ENCODE measurements at places on chromosomes 11 and 22.

DNA sequence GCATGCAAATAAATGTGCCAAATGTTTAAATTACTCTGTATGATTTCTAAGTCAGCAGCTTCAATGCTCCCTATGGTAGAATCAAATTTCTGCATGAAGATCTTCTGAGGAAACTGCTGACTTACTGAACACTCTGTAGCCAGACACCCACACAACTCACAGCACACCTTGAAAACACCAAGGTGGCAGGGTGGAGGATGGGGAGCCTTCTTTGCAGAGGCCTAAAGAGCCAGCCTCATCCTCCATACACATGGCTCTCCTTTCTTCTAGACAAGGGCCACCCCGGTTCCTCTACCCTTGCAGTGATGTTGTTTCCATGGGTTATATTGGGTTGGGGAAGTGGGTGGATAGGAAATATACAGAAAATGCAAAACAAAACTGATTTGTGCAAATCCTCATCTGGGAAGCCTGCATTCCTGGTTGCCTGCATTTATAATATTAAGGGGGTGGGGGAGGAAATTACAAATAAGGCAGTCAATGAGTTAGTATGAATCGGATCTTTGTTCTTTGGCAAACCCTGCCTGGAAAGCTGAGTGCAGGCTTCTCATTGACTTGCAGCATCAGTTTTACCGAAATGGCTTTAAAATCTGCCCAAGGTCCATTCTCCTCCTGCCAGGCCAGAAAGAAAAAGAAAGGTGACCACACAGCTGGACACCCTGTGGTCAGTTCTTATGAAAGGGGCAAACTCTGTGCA is 15.8 kb upstream of the ETS1 start:
- DNase-seq = no peak

DNA sequence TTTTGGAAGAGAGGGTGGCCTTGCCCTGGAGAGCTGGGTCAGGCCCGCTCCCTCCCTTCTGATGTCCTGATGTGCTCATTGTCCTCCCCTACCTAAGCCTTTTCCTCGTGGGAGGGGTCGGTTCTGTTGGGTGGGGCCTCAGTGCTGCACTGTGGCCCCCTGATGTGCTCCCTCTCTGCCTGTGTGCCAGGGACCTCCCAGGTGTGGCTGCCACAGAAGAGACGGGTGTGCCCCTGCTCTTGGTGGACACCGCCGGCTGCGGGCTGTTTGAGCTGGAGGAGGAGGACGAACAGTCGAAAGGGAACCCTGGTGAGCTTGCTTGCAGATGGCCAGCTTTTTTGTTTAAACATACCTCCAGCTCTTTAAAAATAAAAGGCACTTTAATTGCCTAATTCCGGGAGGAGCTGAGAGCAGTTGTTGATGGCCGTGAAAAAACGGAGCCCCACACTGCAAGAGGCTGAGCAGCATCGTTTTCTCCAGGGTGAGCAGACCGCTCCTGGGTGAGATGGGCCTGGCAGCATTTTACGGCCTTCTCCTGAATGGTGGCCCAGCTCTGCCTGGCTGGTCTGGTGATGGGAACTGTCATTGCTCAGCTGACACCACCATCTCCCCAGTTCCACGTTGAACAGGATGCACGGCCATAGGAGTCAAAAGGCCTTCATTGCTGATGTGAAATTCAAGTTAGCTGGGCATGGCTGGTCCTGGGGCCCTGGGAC is 30.1 kb downstream of the IGHMBP2 start:
- no peak for DNase-seq

DNA sequence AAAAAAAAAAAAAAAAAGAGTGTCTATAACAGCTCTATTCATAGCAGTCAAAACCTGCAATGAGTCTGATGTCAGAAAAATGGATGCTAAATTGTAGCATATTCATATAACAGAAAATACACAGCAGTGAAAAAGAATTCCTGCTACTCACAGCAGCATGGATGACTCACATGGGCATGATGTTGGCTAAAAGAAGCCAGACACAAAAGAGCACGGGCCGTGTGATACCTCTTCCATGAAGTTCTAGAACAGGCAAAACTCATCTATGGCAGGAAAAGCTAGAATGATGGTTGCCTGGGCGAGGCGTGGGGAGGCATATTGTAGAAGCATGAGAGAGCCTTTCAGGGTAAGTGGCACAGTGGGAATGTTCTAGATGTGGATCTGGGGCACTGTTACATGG is 18.9 kb downstream of the PLAAT3 start:
- DNase-seq = peak; percentile 52

DNA sequence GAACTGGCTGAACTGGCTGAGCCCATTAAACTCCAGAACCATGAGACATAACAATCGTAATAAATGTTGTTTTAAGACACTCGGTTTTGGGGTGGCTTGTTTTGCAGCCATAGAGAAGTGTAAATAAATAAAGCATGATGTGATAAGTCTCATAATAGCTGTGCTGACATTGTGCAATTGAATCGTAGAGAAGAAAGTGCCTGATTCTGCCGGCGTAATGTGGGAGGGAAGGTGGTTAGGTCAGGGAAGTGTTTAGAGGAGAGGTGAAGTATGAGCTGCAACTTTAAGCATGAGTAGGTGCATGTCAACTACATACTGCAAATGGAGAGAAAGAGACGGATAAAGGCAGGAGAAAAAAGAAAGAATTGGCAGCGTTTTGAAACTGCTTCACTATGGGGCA is 217.1 kb downstream of the BLID start:
- no peak for DNase-seq

GRCh38 chr22:30453731-30454510 is 17.9 kb downstream of the SEC14L3 start:
- DNase-seq = no peak

GRCh38 chr22:39960791-39961746 is 872 bp downstream of the TMA7B start:
- DNase-seq = peak; percentile 100

GRCh38 chr22:48734961-48735360 is 1092.7 kb downstream of the BRD1 start:
- no peak for DNase-seq

DNA sequence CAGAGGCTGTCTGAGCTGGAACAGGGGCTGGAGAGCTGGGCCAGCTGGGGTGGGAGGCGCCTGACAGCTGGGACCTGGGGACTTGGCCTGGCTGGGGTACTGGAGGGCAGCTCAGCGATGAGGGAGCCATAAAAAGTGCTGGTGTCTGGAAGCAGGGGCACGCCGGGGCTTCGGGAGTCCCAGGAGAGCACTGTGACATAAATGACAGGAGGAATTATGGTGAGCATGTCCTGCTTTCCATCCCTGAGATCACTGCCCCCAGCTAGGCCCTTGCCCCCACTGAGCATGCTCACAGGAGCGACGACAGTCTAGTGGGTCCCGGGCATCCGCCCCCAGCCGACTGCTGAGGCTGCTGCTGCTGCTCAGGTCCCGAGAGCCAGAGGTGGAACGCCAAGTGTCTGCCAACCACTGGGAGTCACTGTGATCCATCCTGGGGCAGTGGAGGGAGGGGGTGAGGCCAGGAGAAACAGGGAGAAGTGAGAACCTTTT is 6.2 kb downstream of the ROBO4 start:
- no peak for DNase-seq

DNA sequence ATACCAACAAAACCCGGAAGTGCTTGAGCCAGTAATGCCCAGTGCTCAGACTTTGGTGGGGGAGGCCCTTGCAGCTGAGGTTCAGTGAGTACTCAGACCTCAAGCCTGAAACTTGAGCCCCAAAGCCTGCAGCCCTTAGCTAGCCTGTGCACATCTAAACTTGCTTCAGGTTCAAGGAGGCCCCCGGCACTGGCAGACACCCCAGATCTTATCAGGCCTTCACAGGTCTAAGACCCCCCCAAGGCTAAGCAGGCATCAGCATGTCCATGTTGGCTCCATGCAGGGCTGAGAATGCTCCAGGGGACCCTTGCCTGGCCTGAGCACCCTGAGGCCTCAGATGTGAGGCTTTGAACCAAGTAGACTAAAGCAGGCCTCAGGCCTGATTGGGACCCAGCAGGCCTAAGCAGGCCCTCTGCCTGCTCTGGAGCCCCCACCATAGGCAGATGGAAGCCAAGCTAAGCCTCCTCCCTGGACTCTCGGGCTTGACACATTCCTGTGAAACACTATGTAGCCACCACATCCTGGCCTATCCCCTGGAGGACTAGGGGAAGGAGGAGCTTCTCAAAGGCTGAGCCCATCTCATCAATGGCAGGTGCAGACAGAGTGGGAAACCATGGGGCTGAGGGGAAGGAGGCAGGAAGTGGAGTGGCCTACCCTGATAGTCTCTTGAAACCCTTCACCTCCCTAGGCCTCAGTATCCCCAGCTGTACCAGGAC is 1.2 kb upstream of the CASTOR1 start:
- peak; percentile 63 for DNase-seq

DNA sequence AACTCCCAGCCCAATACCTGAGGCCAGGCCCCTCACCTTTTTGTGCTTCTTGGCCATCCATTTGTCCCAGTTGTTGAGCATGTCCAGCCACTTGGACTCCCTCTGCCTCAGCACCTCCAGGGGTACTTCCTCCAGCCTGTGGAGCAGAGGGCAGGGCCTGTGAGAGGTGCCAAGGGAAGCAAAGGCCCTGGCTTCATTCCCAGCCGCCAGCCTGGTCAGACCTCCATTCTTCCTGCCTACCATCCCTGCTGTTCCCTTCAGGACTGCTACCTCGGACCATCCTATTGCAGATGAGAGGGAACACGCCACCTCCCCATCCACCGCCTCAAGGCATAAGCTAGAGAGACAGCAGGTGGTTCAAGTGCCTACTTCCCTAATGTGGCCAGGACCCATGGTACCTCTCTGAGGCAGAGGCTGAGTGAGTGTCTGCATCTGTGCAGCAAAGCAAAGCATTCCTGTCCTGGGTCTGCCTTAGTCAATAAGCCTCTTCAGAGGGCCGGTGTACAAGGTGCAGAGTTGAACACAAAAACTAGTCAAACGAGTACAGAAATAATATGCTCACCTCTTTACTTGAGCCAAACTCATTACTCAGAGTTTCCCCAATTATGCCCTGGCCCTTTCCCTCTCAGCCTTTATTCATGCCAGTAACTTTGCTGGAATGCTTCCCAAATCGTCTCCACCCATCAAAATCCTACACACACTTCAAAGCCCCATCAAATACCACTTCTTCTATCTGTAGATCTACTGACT is 15.4 kb upstream of the CASTOR1 start:
- no peak for DNase-seq

GRCh38 chr11:103091064-103091800 is 728 bp downstream of the DCUN1D5 start:
- peak; percentile 51 for DNase-seq

- peak; percentile 17 for DNase-seq
Measured at GRCh38 chr11:45993531-45994001, 71.1 kb downstream of the LARGE2 start.

All from iris pigment epithelial cell (primary cell).